ENCODE measurements at places on chromosomes 1 and 21.

DNA sequence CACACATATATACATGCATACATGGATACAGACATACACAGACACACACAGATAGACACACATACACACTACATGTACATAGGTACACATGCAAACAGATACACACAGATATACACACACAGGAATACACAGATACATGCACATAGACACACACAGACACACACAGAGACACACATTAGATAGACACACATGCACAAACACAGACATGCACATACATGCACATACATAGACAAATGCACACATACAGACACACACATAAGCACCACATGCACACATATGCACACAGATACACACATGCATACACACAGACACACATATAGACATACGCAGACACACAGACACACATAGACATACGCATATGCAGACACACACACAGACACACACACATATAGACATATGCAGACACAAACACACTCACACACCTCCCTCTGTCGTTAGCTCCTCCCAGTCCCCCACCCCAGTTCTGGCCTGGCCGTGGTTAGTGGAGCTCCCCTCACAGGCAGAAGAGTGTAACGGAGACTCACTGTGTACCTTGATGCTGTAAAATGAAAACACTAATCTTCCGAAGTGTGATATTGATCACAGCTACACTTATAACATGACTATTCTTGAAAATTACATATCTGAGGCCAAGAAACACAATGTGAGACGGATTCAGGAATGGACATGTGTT is 7.6 kb downstream of the UBASH3A start:
- DNase-seq, result no peak

DNA sequence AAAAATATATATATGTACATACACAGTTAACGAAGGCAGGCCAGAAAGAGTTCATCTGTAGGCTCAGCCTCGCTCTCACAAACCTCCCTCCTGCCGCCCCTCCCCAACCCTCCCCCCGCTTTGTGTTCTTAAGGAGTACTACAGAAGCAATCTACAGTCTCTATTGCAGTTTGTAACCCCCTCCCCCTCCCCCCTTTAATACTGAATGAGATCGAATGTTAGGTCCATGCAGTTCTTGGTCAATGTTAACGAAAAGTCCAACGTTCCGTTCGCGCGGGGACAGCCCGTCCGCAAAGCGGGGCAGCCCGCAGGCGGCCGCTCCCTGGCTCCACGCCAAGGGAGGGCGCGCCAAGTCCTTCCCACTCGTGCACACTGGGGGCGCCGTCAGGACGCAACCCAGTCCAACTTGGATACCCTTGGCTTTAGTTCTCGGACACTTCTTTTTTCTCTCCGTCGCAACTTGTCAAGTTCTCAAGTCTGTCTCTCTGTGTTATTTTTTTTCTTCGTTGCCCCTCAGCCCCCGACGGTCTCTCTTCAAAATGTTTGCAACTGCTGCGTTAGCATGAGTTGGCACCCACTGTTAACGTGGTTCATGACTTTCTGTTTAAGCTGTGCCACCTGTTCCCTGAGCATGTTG is 2.2 kb downstream of the JUN start:
- DNase-seq, result no peak

- DNase-seq, result no peak
Measured at GRCh38 chr1:27011058-27011764, 1.4 kb downstream of the TENT5B start.

GRCh38 chr1:29128739-29129138 is 5.0 kb upstream of the TMEM200B start:
- no peak for DNase-seq

DNA sequence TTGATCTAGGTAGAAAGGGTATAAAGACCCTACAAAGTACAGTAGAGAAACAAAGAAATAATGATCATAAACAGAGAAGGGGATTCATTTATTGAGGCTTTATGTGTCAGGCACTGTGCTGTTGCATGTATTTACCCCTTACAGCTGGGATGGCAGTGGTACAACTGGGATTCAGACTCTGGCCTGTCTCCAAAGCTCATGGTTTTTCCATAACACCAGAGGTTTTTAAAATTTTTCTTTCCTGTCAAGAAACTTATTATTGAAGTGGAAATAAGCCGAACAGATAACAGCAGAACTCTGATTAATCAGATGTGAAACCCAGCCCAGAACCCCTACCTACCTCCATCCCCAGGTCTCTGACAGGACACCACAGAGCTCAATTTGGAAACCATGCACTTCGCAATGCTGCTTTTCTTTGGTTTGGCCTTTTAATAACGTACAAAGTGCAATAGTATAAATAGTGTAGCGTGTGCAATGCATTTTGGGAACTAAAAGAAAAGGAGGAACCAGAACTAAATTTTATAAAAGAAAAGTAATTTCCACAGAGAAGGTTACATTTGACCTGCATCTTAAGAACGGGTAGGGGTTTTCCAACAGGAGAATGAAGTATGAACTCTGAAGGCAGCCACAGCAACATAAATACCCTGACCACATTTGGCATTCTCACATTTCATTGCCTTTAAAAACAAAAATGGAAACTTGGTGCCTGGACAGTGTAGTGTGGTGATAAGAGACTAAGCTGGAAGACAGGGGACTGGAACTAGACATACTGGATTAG is 92.0 kb upstream of the S1PR1 start:
- DNase-seq, result no peak

GRCh38 chr1:25587290-25587689 is 29.3 kb upstream of the MAN1C1 start:
- no peak for DNase-seq

GRCh38 chr1:940107-941014 is 16.6 kb downstream of the SAMD11 start:
- DNase-seq, result no peak

GRCh38 chr1:99639408-99639807 is 6.5 kb upstream of the PALMD start:
- no peak for DNase-seq

DNA sequence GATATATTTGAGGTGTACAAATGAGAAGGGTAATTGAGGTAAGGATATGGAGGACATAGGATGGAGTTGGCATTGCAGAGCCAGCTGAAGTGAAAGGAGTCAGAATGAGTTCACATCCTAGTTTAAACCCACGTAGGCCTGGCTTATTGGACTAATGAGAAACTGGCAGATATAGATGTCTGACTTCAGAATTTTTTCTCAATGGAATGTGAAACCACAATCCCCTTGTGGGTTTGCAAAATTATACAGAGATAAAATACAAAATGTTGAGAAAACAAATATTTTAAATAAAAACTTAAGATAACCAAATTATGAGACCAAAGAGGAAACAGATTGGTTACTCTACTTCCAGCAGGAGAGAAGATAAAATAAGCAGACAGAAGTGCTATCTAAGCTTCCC is 277.4 kb upstream of the LRRC7 start:
- no peak for DNase-seq

DNA sequence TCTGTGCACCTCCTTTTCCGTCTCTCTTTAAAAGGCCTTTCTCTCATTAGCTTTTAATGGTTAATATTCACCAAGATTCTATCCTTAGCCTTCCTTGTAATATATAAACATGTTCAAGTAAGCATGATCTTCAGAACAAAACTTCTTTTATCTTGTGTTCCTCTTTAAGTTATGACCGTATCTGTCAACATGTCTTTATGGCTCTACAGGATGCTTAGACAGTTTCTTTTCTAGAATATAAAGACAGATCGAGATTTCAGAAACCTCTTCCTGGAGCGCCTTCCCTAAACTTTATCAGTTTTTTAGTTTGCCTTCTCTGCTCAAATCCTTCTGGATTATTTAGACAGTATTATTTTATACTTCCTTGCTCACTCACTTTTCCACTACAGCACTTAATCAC is 7.2 kb downstream of the RO60 start:
- no peak for DNase-seq

DNA sequence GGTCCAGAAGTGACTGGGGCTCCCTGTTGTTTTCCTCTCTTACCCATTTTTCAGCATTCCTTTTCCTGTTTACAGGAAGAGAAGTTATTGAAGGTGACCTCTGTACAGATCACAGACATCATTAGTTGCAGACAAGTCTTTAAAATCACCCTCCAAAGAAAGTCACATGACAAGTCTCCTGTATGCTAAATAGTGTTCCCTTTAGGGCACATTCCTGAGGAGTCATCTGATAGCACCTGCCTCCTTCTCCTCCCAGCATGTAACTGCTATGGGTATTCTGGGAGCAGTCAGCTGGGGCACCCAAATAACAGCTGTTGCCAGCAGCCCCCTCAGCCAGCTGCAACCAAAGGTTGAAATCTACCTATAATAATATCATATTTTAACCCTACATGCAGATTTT is 200.6 kb downstream of the PTGER3 start:
- DNase-seq, result no peak

- DNase-seq, result no peak
Measured at GRCh38 chr1:212982430-212983152, 32.2 kb downstream of the VASH2 start.

GRCh38 chr21:29308456-29308783 is 9.7 kb downstream of the BACH1 start:
- no peak for DNase-seq

DNA sequence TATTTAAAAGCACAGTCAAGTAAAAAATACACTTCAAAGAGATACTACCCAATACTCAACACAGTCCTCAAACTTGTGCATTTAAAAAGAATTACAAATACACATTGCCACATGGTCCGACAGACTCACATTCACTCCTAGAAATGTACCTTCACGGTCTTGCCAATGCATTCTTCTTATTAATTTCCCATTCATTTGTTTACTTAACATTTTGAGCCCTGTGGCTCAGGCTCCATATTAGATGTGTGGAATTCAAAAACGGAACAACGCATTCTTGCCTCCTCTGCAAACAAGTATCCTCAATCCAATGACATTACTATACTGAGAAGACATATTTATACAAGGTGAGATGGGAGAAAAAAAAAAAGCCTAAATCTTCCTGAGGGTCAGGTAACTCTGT is 2.5 kb upstream of the DUSP23 start:
- DNase-seq, result no peak

DNA sequence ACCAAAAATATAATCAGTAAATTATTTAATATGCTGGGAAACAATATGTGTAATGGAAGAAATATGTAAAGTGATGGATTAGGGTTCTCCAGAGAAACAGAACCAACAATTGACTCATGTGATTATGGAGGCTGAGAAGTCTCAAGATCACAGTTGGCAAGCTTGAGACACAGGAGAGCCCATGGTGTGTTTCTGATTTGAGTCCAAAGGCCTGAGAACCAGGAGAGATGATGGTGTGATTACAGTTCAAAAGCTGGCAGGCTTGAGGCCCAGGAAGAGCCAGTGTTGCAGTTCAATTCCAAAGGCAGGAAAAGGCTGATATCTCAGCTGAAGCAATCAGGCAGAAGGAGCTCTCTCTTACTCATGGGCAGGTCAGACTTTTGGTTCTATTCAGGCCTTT is 138.8 kb upstream of the NBPF11 start:
- DNase-seq, result no peak

- no peak for DNase-seq
Measured at GRCh38 chr1:11044849-11045427, 2.1 kb downstream of the MASP2 start.

DNA sequence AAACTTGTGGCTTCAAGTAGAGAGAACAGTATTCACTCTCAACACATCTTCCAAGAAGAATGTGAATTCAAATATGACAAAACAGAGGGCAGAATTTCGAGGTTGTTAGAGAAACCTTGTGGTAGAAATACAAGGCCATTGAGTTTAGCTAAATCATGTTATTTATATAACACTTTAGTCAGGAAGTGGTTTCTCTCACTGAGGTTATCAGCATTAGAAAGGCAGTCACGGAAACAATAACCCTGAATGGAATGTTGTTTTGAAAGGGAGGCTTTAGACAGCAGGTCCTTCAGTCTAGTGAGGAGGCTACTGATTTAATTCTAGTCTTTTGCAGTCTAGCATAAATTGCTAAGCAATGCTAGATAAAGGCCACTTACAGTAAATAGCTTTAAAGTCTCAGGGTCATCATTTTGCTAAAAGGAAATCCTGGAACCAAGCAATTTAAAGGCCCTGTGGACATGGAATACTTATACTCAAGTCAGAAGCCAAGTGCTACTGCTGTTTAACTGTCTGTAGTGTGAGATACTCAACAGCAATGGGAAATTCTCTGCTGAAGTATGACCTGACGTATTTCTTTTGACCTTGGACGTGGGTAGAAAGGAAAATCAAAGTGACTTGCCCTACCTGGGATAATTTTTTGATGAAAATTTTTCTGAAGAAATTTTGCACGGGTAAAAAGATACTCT is 89.0 kb upstream of the CHODL start:
- DNase-seq, result no peak

DNA sequence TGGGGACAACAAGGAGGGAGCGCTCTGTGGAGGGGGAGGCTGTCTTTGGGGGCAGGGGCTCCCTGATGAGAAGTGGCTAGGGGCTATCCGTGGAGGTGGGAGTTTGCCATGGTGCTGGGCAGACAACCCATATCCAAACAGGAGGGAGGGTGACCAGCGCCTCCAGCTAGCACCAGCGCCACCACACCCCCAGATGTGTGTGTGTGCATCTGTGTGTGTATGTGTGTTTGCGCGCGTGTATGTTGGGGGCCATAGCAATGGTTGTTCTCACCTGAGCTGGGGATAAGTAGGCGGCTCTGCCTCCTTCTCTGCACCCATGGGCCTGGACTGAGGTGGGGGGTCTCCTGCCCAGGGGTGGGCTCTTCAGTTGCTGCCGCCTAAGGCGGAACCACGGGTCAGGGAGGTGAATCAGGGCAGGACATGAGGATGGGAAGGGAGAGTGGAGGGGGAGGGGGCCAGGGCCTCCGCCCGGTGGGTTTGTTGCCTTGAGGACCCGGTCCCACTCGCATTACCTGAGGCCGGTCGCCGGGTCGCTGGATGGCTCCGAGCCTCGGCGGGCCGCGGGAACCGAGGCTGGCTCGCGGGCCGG is 345 bp downstream of the HPCAL4 start:
- DNase-seq, result no peak

GRCh38 chr1:160978510-160978927 is 23.9 kb upstream of the ITLN2 start:
- no peak for DNase-seq

DNA sequence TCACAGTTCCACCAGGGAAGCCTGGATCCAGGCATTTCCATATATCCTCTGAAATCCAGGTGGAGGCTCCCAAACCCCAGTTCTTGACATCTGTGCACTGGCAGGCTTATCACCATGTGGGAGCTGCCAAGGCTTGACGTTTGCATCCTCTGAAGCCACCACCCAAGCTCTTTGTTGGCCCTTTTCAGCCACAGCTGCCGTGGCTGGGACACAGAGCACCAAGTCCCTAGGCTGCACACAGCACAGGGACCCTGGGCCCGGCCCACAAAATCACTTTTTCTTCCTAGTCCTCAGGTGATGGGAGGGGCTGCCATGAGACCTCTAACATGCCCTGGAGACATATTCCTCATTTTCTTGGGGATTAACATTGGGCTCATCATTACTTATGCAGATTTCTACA is 22.3 kb downstream of the RNPC3 start:
- no peak for DNase-seq
